ENCODE measurements at places on chromosomes 7 and 10.

DNA sequence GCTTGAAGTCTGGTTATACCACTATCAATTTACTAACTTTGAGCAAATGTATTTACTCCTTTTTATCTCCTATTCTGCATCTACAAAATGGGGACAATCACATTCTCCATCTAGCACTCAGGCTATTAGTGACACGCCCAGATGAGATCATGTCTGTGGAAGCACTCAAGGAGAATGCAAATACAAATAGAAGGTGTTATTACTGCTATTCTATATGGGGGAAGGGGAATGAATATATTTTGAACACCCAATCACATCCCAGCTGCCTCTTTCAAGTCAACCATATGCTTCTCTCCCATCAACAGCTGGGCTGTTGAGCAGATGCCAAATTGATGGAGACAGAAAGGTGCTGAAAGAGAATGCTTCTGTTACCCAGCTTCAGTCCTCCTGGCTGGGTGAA, 23.5 kb downstream of the SGMS1 start:
- DNase-seq = no peak

DNA sequence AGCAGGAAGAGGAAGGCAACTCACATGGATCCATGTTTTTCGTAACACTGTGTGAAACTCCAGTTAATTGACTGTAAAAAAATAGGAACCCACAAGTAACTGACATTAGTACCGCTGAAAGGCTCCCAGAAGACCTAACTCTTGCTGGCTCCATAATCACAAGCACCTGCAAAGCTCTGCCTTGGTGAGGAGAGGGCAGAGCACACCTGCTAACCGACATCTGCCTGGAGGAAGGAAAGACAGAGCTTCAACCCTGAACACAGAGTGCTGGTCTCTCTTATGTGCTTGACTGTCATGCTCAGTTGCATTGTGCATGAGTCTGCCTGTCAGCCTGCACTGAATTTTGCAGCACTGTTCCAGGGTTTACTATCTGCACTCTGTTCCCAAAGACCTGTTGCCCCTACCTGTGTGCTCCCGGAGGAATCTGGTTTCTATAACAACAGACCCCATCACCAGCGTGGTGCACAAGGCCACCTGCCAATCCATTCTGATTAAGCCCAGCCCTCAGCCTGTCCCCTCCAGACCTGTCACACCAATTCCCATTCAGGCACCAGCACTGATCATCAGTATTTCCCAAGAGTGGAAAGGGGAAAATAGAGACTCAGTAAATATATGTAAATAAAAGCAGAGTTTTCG, 63.1 kb upstream of the ANKRD1 start:
- DNase-seq = no peak

- no peak for DNase-seq
Measured at GRCh38 chr7:1027242-1028043, 16.9 kb upstream of the GPR146 start.

GRCh38 chr10:5654218-5654755, 12.1 kb downstream of the ASB13 start:
- peak; percentile 20 for DNase-seq

GRCh38 chr10:62638062-62638477, 166.4 kb upstream of the ADO start:
- no peak for DNase-seq

DNA sequence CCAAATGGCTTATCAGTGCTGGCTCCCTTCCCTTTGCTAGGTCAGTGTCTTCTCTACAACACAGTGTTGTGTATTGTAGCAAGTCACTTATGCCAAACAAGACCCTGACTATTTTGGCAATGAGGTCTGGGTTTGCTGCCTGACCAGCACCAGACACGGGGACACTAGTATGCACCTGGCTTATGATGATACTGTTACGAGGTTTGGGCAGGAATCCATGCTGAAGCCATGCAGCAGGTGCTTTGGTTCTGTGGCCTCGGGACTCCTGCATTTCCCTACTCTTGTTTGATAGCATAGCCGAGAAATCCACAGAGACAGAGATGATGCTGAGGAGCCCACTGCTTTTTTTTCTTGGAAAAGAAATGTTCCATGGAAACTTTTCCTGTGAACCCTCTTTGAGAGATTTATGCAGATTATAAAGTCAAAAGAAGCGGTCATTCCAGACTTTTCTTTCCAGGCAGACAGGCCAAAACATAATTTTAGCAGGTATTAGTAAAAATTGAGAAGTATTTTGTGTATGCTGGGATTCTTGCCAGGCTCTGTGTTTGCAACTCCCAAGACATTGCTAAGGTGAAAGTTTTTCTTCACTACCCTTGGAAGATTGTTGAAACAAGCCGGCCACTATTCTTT, 291.1 kb downstream of the BBS9 start:
- DNase-seq = no peak

- DNase-seq = peak; percentile 30
Measured at GRCh38 chr10:5565671-5566581, 41.2 kb downstream of the CALML3 start.

GRCh38 chr7:133056370-133057238, 25.3 kb downstream of the CHCHD3 start:
- no peak for DNase-seq

GRCh38 chr7:100686822-100687211, 7.2 kb downstream of the GIGYF1 start:
- no peak for DNase-seq

GRCh38 chr10:64023926-64024470, 502.8 kb downstream of the REEP3 start:
- DNase-seq = no peak

GRCh38 chr10:69749178-69750010, 52.3 kb upstream of the COL13A1 start:
- DNase-seq = no peak

DNA sequence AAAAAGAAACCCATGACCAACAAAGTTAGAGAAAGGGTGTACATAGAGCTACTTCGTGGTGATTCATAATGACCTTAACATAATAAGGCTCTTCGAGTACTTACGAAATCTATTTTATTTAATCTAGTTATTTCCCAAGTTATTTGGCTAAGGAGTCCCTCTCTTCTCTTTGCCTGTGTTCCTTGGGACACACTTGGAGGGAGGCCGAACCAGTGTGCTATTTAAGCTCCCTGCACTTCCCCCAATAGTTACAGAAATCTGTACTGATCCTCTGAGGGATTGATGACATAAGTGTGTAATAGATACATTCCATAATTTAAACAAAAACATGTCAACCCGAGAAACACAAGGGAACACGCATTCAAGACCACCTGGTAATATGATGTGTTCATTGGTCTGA, 351.1 kb downstream of the GATA3 start:
- no peak for DNase-seq

DNA sequence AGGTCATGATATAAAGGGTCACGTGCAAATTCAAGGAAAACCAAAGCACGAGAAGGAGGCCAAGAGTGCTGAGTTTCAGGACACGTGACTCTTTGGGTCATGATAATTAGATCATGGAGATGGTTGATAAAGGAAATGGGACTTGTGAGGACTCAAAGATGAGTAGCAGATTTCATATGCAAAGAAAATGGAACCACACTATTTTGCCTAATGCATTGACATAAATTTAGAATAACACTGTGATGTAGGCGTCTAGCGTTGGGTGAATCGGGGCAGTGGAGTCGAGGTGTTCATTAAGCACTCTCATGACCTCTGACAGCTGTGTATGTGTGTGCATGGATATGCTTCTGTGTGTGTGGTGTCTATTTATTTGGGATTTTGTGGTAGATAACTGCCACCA, 1025.6 kb upstream of the LRRTM3 start:
- DNase-seq = no peak

Data from Caco-2 (cell line).